Body of pancreas (tissue), 4 donors: ENCODE measurements at places on chromosomes 5 and 9. TPM values are rescaled to one million over a fixed set of nuclear protein-coding genes. Genes with fewer than 3 reads are reported as not detected.

GRCh38 chr9:100515578-100516494 lies 42.9 kb downstream of the TMEFF1 start:
- no peak for DNase-seq

GRCh38 chr5:61202213-61202612 lies 39.9 kb upstream of the SMIM15 start:
- no peak for DNase-seq

DNA sequence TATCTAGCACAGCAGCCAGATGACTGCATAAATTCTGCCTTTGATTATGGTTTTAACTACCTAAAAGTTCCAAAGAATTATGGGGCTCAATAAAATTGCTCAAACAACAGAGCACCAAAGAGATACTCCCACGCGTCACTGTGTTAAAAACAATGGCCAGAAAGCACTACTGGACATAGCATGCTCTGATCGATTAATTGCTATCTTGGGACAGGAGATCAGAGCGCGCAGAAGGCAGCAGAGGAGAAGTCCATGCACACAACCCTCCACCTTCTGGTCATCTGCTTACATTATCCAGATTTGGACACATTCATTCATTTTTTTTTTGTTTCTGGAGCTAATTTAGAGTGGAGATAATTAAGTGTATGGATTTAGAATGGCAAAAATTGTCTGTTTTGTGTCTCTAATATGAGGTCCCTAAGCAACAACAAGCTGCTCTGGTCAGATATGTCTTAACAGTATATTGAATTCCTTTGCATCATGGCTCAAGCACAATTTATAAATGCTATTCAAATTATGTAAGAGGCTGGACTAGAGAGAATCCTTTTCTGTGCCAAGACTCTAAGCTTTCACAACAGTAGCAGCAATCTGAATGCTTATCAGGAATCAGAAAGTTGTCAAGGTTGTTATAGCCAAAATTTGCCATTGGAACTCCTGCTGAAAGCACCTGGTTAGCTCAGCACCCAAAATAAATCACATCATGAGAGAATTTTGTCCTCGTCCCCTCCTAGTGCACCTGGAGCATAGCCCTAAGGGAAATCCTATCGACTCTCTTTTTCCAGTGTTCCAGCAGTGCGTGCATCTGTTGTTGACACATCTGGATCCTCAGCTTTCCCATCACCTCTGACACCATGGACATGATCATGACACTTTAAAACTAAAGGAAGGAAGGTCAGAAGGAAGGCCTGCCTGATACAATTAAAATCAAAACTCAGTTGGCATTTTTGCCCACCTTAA lies 98.6 kb upstream of the HMHB1 start:
- DNase-seq, result no peak

GRCh38 chr9:116166713-116167112 lies 13.1 kb downstream of the PAPPA start:
- DNase-seq, result no peak

DNA sequence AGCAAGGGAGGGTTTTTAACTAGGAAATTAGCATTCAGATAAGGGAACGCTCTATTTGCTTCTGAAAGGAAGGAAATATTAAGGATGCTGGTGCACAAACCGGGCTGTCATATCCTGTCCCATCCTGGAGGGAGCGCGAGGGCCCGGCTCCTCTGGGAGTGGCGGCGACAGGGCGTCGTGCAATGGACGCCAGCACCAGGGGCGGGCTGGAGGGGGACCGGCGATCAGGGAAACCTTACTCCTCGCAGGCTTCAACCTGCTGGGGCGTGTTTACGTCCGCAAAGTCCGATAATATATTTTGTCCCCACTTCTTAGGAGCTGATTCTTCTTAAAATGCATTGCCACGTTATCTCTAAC lies 197.1 kb upstream of the TBCA start:
- DNase-seq, result no peak

DNA sequence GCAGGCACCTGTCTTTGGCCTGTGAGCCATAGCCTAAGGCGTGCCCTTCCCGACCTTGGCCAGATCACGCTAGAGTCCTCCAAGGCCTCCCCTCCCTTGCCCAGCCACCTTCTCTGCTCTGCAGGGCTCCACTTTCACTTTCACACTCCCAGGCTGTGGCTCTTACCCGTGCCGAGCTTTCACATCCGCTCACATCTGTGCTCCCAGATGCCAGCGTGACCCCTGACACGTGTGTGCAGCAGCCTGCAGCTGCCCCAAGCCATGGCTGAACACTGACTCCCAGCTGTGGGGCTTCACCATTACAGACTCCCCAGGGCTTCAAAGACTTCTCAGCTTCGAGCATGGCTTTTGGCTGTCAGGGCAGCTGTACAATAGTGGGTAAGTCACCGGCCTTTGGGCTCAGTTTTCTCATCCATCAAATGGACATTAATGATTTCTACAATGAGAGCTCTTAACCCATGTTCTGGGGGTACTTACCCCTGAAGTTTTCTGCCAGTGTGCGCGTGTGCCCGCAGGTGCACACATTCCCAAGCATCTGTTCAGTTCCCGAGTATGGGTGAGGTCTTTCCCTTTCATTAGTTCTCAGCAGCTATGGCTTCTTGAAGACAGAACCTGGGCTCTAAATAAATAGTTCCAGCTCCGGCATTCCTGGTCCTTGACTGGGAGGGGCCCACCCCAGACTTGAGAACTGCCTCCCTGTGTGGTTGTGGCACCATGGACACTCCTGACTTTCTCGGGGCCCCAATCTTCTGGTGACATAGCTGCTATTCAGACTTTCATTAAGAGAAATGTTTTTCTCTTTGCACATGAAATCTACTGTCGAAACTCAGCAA lies 118.6 kb downstream of the RGS3 start:
- peak; percentile 69 for DNase-seq

Gene TPM2
- 132 TPM for total RNA-seq

Gene TAF1L
- not detected for total RNA-seq

DNA sequence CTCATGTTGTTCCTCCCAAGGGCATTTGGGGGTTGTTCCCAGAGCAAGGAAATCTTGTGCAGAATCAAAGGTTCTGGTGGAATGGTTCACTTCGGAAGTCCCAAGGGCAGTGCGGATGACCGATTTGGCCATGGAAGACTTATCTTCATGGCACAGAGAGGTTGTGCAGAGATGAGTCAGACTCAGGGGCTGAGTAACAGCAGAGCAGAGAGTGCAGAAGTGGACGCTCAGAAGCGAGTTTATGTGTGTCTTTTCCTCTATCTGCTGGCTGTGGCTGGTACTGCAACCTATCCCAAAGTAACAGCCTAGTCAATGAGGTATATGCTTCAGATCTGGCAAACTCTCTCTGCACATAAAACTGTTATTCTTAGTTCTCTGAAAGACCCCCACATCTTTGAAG lies 118.1 kb downstream of the DPYSL3 start:
- DNase-seq, result peak; percentile 57

DNA sequence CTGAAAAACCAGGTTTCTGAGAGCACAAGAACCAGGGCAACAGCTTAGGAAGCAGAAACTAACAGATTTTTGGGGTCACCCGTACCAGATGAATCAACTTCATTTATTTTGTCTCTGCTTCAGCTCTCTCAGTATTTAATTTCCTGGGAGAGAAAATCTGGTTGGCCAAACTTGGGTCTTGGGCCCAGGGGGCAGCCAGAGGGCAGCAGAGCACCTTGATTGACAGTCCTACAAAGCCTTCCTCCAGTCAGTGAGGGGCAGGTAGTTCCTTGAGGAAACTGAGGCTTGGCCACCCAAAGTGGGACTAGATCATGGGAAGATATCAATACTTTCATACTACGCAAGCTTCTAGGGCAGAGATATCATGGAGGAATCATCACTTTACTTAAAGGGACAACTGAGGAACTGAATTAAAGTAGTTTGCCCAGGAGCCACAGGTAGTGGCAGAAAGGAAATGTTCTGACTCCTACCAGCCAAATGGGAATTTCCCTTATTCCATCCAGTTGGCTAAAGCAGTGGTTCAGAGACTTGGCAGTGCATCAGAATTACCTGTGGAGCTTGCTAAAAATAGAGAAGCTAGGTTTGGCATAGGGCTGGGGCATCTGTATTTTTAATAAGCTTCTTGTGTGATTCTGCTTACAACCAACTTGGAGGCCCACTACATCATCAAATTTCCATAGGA lies 21.5 kb upstream of the ARHGAP26 start:
- peak; percentile 47 for DNase-seq

DNA sequence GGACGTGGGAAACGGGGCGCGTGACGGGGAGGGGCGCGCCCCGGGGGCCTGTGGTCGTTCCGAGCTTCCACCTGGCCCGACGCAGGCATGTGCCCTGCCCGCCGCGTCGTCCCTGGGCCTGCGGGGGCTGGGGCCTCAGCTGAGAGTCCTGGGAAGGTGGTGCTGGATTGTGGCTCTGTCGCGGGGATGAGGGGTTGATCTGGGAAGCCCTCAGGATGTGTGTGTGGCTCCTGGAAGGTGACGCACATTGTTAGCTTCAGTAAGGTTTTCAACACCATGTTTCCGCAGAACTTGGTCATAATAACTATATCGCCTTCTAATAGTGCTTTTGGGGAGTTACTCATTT lies 589.1 kb downstream of the MTRR start:
- peak; percentile 26 for DNase-seq

Gene MRNIP
- 34.8 TPM for total RNA-seq
